AG10803 (cell line): ENCODE measurements at places on chromosomes 3 and 15.
A peak's percentile ranks its signal among the peaks of the same experiment; 100 is the strongest.

DNA sequence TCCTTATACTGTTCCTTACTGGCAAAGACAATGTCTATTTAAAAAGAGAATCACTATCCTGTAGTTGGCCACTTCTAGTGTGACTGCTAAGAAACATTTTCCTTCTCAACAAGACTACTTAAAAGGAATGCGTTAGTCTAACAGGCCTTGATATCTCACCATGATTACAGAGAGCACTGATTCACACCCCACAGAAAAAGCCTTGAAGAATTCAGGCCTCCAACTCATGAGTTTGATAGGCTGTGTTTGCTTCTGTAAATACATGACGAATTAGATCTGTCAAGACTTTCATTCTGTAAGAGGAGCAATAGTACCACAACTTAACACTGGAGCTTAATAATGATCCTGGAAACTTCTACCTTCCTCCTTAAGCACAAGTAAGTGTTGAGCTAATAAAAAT, 432.8 kb upstream of the NR2F2 start:
- no peak for DNase-seq

GRCh38 chr3:184777566-184778356, 34.2 kb upstream of the VPS8 start:
- DNase-seq: peak; percentile 97

- DNase-seq: peak; percentile 74
Measured at GRCh38 chr3:51559411-51559888, 20.9 kb downstream of the RAD54L2 start.

- no peak for DNase-seq
Measured at GRCh38 chr3:166209701-166210100, 372.5 kb upstream of the BCHE start.

DNA sequence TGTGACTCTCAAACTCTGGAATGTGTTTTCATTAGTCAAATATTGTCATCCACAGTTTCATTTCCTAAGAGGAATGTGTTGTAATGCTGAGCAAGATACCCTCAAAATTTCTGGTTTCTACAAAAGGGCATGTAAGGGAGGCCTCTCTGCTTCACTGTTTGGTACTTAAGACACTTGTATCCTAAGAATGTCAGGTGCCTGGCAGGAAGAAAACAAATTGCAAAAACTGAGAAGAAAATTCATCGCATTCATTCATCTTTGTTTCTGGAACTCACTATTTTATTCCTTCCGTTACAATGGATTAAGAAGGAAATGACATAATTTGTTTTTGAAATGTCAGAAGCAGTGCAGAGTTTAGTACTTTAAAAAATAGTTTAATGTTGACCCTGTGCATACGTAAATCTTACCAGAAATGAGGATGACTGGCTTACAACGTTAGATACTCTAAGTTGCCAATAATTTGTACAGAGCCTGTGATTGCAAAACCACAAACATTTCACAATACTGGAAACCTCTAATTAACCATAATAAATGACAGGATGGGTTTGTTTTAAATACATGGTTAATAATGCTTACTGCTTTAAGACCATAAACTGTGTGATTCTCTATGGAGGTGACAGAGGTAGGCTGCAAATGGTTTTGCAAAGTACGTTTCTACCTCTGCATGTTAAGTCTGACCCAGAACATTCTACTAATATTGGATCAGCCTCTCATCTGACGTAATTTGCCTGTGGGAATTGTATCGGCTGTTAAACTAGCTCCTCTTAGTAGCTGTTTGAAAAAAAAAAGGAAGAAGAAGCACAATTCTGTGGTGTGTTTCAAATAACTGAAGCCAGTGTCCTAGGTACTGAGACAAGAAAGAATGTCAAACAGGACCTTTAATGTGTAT, 477.8 kb downstream of the RBMS3 start:
- peak; percentile 92 for DNase-seq

- DNase-seq: peak; percentile 49
Measured at GRCh38 chr3:57864853-57865252, 108.7 kb downstream of the SLMAP start.

- DNase-seq: no peak
Measured at GRCh38 chr15:67968966-67969365, 85.1 kb upstream of the PIAS1 start.

DNA sequence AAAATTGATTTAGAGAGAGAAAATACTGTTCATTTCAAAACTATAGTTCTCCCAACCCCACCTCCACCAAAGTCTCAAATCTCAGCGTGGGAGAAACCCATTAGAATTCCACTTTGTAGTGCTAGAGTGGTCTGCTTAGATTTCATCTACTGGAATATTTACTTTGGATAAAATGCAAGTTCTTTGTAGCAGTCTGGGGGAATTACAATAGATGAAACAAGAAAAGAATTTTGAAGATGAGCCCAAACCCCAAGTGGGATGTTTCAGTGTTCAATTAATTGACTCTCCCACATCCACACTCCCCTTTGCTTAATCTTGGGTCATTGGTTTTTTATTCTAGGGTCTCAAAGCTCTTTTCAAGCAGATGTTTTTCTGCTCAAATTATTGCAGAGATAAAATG, 97.8 kb downstream of the RPL22L1 start:
- no peak for DNase-seq

DNA sequence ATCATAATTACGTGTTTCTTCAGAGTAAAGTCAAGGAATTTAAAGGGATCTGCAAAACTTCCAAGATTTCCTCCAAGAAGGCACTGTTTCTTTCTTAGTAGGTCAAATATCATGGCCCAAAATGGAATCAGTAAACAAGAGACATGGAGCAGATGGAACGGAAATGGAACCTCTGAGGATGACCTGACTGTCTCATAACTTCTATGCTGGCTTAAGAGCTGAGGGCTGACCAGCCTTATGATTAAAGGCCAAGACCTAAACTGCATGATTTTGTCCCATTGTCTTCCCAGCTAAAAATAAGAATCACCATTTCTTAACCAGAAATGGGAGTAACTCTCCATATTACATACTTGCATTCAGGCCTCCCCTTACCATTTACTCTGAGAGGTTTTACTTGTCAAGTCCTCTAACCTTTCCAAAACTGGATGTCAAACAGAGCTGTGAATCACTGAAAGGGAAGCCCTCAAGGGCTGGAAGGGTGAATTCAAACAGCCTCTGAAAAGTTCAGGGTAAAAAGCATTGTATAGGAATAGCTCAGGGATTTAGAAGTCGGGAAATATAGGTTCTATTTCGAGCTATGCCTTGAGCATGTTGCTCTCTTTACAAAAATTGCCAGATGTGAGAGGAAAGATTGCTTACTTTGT, 103.7 kb downstream of the MEIS2 start:
- DNase-seq: no peak

- DNase-seq: no peak
Measured at GRCh38 chr15:44315773-44316465, 27.4 kb downstream of the GOLM2 start.

DNA sequence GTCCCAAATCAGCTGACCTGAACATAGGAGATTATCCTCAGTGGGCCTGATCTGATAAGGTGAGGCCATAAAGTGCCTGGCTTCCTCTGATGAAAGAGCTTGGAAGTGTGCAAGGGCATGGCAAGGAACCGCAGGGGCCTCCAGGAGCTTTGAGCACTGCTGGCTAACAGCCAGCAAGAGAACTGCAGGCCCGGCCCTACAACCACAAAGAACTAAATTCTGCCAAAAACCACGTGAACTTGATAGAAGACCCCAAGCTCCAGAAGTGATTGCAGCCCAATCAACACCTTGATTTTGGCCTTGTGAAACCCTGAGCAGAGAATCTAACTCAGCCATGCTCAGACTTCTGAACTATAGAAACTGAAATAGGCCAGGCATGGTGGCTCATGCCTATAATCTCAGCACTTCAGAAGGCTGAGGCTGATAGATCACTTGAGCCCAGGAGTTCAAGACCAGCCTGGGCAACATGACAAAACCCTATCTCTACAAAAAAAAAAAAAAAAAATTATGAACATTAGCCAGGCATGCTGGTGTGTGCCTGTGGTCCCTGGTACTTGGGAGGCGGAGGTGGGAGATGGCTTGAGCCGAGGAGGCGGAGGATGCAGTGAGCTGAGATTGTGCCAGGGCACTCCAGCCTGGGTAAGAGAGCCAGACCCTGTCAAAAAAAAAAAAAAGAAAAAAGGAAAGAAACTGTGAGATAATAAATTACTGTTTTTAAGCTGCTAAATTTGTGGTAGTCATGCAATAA, 7.7 kb upstream of the DIS3L start:
- DNase-seq: no peak

- DNase-seq: peak; percentile 27
Measured at GRCh38 chr15:33788906-33789540, 179.3 kb upstream of the CHRM5 start.

DNA sequence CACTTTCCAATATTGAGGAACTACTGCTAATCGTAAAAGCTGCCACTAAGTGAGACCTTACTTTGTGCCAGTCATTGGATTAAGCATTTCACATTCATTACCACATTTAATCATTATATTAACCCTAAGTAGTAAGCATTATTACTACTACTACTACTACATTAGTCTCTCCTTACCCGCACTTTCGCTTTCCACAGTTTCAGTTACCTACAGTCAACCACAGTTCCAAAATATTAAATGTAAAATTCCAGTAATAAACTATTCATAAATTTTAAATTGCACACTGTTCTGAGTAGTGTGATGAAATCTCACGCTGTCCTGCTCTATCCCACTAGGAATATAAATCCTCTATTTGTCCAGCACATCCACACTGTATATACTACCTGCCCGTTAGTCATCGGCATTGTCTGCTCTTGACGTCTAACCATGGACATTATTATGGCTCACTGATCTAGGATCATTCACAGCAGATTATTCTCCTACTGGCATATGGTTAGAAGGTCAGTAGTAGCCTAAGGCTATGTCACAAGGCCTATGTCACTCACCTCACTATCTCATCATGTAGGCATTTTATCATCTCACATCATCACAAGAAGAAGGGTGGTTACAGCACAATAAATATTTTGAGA, 121.1 kb downstream of the GSK3B start:
- no peak for DNase-seq

- no peak for DNase-seq
Measured at GRCh38 chr3:105618556-105618955, 250.3 kb downstream of the CBLB start.
